ENCODE measurements at places on chromosomes 1 and 21. TPM values are rescaled to one million over a fixed set of nuclear protein-coding genes. Genes with fewer than 3 reads are reported as not detected.

GRCh38 chr1:175195798-175196197 lies 3.2 kb upstream of the KIAA0040 start:
- no peak overlapping the region for H3K27ac ChIP-seq
- no peak overlapping the region for H3K4me3 ChIP-seq
- peaks cover 19% of the 10 kb centered on the region for H3K4me1 ChIP-seq
- no peak for DNase-seq
- no peaks in the 10 kb centered on the region for H3K27me3 ChIP-seq

GRCh38 chr1:59316497-59317128 lies 19.7 kb downstream of the FGGY start:
- H3K4me3 ChIP-seq = peak overlapping the region; percentile 8
- no peak for DNase-seq
- H3K27ac ChIP-seq = no peak overlapping the region
- H3K4me1 ChIP-seq = no peaks in the 10 kb centered on the region
- no peaks in the 10 kb centered on the region for H3K27me3 ChIP-seq
- H3K36me3 ChIP-seq = no peaks in the 10 kb centered on the region

- H3K4me3 ChIP-seq = no peak overlapping the region
- no peaks in the 10 kb centered on the region for H3K27me3 ChIP-seq
- H3K36me3 ChIP-seq = no peaks in the 10 kb centered on the region
- DNase-seq = no peak
- H3K27ac ChIP-seq = no peak overlapping the region
Measured at GRCh38 chr21:26487981-26488480, 85.1 kb downstream of the CYYR1 start.

DNA sequence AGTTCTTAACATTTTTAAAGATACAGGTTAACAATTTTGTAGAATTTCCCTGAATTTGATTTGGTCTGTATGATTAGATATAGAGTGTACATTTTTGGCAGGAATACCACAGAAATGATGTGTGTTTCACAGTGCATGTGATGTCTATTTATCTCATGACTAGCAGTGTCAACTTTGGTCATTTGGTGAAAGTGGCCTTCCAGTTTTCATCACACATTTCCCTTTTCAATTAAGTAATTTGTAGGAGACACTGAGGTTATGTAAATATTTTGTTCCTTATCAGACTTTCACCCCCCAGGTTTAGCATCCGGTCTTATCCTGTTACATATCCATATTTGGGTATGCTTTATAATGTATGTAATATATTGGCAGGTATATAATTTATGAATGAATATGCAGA lies 41.8 kb downstream of the MAP3K7CL start:
- DNase-seq = no peak
- no peaks in the 10 kb centered on the region for H3K27me3 ChIP-seq
- no peak overlapping the region for H3K4me3 ChIP-seq
- H3K36me3 ChIP-seq = no peaks in the 10 kb centered on the region
- no peak overlapping the region for H3K27ac ChIP-seq

- H3K36me3 ChIP-seq = no peaks in the 10 kb centered on the region
- H3K4me1 ChIP-seq = peaks cover 8% of the 10 kb centered on the region
- no peak for DNase-seq
- no peak overlapping the region for H3K27ac ChIP-seq
- no peaks in the 10 kb centered on the region for H3K27me3 ChIP-seq
Measured at GRCh38 chr1:228980232-228980937, 245.1 kb downstream of the RHOU start.

- DNase-seq = no peak
- no peaks in the 10 kb centered on the region for H3K27me3 ChIP-seq
- H3K4me3 ChIP-seq = no peak overlapping the region
Measured at GRCh38 chr1:237751090-237751489, 139.6 kb downstream of the ZP4 start.

GRCh38 chr1:32817815-32818786 lies 648 bp downstream of the S100PBP start:
- peak overlapping the region; percentile 98 for H3K27ac ChIP-seq
- no peaks in the 10 kb centered on the region for H3K27me3 ChIP-seq
- peak; percentile 88 for DNase-seq
- H3K4me1 ChIP-seq = peaks cover 5% of the 10 kb centered on the region
- no peaks in the 10 kb centered on the region for H3K36me3 ChIP-seq
- H3K4me3 ChIP-seq = peak overlapping the region; percentile 98

DNA sequence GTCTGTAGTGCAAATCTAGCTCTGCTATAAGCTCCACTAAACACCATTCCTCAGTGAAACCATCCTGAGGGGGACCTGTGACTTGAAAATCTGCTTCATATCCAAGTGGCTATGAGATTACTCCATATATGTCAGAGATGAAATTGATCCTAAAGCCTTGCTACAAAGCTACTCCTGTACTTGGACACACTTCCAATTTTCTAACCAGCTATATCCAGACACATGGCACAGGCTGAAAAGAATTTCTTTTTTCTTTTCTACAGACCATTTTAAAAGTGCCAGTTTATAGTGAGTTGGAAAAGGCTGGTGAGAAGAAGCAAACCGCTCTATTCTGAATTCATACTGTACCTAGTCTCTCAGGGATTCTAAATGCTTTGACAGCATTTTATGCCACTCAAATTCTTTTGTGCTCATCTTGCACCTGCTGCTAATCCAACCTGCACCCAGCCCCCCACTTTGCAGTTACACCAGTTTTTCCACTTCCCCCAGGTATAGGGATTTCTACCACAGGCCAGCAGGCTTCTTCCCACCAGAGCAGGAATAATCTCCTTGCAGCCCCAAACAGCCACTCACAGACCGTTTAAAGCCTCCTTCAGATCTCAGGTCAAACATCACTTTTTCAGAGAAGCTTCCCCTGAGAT lies 112.5 kb downstream of the RERE start:
- H3K36me3 ChIP-seq = no peaks in the 10 kb centered on the region
- DNase-seq = no peak
- H3K4me3 ChIP-seq = no peak overlapping the region
- H3K4me1 ChIP-seq = peaks cover 16% of the 10 kb centered on the region
- no peak overlapping the region for H3K27ac ChIP-seq

- no peaks in the 10 kb centered on the region for H3K36me3 ChIP-seq
- H3K4me1 ChIP-seq = no peaks in the 10 kb centered on the region
- H3K4me3 ChIP-seq = no peak overlapping the region
- H3K27me3 ChIP-seq = no peaks in the 10 kb centered on the region
- no peak overlapping the region for H3K27ac ChIP-seq
Measured at GRCh38 chr1:62429581-62429980, 7.3 kb upstream of the USP1 start.

DNA sequence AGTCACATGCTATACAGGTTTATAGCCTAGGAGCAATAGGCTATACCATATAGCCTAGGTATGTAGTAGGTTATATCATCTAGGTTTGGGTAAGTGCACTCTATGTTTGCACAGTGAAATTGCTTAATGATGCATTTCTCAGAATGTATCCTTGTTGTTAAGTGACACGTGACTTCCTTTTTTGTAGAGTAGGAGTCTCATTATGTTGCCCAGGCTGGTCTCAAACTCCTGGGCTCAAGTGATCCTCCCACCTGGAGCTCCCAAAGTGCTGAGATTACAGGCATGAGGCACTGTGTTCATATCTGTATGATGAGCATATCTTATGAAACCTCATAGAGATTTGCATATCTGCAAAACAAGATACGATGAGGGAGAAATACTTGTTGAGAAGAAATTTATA lies 13.8 kb upstream of the ABCB10 start:
- H3K4me3 ChIP-seq = no peak overlapping the region
- H3K27ac ChIP-seq = no peak overlapping the region
- H3K36me3 ChIP-seq = no peaks in the 10 kb centered on the region
- no peak for DNase-seq
- no peaks in the 10 kb centered on the region for H3K4me1 ChIP-seq
- H3K27me3 ChIP-seq = no peaks in the 10 kb centered on the region

GRCh38 chr1:234960722-234961455 lies 167.7 kb downstream of the TOMM20 start:
- H3K27ac ChIP-seq = peak overlapping the region; percentile 60
- no peak overlapping the region for H3K4me3 ChIP-seq
- H3K36me3 ChIP-seq = no peaks in the 10 kb centered on the region

GRCh38 chr1:45544530-45544929 lies 6.1 kb upstream of the AKR1A1 start:
- H3K4me1 ChIP-seq = no peaks in the 10 kb centered on the region
- H3K4me3 ChIP-seq = no peak overlapping the region
- no peak overlapping the region for H3K27ac ChIP-seq
- H3K36me3 ChIP-seq = no peaks in the 10 kb centered on the region
- DNase-seq = no peak

DNA sequence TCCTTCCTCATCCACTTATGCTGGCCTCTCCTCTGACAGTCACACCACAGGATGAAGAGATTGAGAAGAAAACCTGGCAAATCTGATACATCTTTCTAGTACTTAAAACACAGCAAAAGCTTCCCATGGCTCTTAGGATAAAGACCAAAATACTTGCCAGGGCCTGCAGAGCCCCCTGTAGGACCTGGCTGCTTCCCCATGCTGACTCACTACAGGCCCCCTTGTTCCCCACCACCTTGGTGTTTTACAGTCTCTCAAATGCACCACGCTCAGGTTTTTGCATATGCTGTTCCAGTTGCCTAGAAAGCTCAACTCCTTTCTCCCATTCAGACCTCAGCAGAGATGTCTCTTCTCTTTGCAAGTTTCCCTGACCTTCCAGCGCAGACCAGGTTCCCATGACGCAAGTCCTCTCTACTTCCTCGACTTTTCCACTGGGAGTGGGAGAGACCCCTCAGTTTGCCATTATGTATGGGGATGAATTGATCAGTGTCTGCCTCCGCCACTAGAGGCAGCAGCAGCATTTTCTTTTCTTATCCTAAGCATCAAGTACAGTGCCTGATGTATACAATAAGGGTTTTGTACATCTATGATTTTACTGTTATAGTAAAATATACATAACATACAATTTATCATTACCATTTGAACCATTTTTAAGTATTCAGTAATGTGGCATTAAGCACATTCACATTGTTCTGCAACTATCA lies 113.8 kb upstream of the C8B start:
- DNase-seq = no peak
- no peaks in the 10 kb centered on the region for H3K36me3 ChIP-seq
- H3K27me3 ChIP-seq = no peaks in the 10 kb centered on the region

The NUP133 gene
- 26.3 TPM for total RNA-seq

- no peaks in the 10 kb centered on the region for H3K27me3 ChIP-seq
- no peak overlapping the region for H3K4me3 ChIP-seq
- no peak overlapping the region for H3K27ac ChIP-seq
- peaks cover 38% of the 10 kb centered on the region for H3K4me1 ChIP-seq
Measured at GRCh38 chr1:205595861-205596260, 36.0 kb downstream of the ELK4 start.

The ANXA9 gene
- not detected for total RNA-seq

The HSPG2 gene
- 278 TPM for total RNA-seq

DNA sequence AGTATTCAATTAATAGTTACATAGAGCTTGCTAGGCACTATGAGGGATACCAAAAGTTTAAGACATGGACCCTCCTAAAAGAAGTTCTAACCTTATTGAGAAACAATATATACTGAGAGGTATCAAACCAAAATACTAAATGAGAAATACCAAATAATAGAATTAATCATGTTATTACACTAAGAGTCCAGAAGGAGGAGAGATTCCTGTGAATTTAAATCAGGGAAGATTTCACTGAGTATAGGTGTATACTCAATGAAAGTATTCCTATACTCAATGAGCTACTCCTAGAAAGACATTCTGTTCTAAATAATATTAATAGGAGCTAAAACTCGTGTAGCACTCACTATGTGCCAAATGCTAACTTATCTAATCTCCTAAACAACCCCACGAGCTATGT lies 9.4 kb downstream of the CR1L start:
- H3K4me1 ChIP-seq = no peaks in the 10 kb centered on the region
- no peaks in the 10 kb centered on the region for H3K27me3 ChIP-seq
- no peak overlapping the region for H3K27ac ChIP-seq
- DNase-seq = no peak
- H3K4me3 ChIP-seq = no peak overlapping the region

The RNU1-1 gene
- total RNA-seq = 1,097 TPM

The FCRL1 gene
- total RNA-seq = not detected

The WNT3A gene
- total RNA-seq = not detected

DNA sequence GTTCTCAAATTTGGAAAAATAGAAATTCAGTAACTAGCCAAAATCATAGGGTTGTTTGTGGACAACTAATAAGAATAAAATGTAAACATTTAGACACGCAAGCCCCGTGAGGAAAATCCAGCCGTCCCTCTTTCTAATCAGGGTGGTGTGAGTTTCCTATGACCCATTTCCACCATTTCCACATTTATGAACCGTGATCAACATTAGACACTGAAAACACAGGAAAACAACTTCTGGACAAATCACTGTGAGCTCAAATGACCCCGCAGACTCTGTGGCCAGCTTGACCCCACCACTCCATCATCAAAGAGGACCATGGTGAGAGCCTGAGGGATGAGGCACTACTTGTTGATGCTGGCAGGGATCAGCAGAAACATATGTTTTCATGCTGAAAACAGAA lies 101.0 kb downstream of the SIM2 start:
- H3K36me3 ChIP-seq = no peaks in the 10 kb centered on the region
- DNase-seq = no peak
- H3K4me3 ChIP-seq = no peak overlapping the region
- H3K4me1 ChIP-seq = no peaks in the 10 kb centered on the region
- H3K27ac ChIP-seq = no peak overlapping the region

GRCh38 chr1:113904293-113904673 lies 316 bp downstream of the AP4B1 start:
- no peak for DNase-seq
- H3K4me3 ChIP-seq = peak overlapping the region; percentile 86
- H3K27me3 ChIP-seq = no peaks in the 10 kb centered on the region

- H3K27ac ChIP-seq = no peak overlapping the region
- no peak for DNase-seq
- H3K4me1 ChIP-seq = no peaks in the 10 kb centered on the region
Measured at GRCh38 chr1:196897158-196897828, 9.4 kb downstream of the CFHR4 start.

DNA sequence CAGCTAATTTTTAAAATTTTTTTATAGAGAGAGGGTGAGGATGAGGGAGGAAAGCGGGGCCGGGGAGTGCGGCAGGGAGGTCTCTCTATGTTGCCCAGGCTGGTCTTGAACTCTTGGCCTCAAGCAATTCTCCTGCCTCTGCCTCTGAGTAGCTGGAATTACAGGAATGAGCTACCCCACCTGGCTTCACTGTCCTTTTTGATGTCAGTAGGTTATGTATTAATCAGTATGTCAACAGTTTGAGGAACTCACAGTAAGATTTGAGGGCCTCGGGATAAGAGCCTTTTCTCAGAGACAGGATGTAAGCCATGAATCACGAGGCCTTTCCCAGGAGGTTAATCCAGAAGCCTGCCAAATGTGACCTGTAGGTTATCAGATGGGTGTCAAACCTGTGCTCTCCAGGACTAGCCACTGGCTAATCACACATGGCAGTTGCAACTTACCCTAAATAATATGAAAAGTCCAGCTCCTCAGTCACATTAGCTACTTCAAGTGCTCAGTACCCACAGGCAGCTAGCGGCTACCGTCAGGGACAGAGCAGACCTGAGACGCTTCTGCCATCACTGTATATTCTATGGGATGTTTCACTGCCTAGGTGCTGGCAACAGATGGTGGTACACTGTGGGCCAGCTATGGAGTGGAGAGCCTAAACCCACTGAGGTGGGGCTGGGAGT lies 33.1 kb downstream of the TRIM67 start:
- H3K4me3 ChIP-seq = no peak overlapping the region
- no peak overlapping the region for H3K27ac ChIP-seq
- H3K4me1 ChIP-seq = peaks cover 8% of the 10 kb centered on the region
- H3K36me3 ChIP-seq = no peaks in the 10 kb centered on the region

The GCLM gene
- 19.5 TPM for total RNA-seq

The RAB7B gene
- 1.0 TPM for total RNA-seq

- no peak overlapping the region for H3K4me3 ChIP-seq
- H3K4me1 ChIP-seq = no peaks in the 10 kb centered on the region
- DNase-seq = no peak
- H3K27me3 ChIP-seq = no peaks in the 10 kb centered on the region
- no peak overlapping the region for H3K27ac ChIP-seq
- H3K36me3 ChIP-seq = no peaks in the 10 kb centered on the region
Measured at GRCh38 chr1:76587212-76587611, 280.1 kb upstream of the ST6GALNAC5 start.

Data from heart left ventricle (tissue), 16 donors.